ENCODE measurements at places on chromosomes 7 and 10.

DNA sequence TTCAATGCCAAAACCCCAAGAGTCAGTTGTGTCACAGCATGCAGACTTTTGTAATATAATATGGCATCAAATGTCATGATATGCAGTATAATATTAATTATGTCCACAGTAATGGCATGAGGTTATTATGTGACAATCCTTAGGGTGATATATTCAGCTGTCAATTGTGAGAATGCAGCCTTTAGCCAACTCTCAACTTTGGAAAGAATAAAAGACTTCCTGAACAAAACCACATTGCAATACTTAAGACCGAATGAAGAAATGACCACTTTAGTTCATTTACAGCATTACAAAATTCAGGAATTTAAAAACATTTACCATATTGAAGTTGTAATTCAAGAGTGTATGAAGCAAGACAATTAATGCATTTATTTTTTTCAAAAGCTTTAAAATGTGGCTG, 45.4 kb downstream of the CPVL start:
- DNase-seq = no peak

DNA sequence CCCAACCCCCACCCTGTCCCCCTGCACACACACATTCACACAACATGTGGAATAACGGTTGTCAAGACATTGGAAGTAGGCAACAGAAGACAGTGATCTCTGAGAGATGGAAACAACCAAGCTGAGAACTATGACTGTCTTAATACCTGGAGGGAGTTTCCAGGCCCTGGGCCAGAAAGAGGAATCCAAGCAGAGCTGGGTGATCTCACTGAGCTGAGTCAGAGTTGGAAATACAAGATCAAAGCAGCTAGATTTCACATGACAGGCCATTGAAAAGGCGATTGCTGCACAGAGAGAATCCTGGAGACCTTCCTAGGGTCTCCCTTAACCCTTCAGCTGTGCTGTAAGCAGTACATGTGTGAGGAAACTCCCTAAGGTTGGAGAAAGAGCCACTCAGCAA, 165.8 kb upstream of the PRSS1 start:
- DNase-seq = peak; percentile 13

GRCh38 chr10:17479015-17479615, 24.7 kb upstream of the ST8SIA6 start:
- DNase-seq = no peak

DNA sequence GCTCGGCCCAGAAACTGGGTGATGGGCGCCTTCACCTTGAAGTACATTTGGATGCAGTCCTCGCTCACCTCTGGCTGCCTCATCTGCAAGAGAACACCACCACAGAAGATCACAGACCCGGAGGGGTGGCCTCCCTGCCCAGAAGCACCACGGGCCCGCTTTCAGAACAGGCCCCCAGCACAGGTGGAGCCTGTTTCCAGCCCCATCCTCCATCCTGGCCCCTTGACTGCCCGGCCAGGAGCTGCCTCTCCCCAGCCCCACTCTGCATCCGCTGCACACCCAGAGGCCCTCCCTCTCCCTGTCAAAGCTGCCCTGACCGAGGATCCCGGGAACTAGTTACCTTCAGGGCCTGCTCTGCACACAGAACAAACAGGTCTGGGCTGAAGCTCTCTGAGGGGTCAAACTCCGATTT, 724 bp downstream of the CFAP46 start:
- DNase-seq = no peak

DNA sequence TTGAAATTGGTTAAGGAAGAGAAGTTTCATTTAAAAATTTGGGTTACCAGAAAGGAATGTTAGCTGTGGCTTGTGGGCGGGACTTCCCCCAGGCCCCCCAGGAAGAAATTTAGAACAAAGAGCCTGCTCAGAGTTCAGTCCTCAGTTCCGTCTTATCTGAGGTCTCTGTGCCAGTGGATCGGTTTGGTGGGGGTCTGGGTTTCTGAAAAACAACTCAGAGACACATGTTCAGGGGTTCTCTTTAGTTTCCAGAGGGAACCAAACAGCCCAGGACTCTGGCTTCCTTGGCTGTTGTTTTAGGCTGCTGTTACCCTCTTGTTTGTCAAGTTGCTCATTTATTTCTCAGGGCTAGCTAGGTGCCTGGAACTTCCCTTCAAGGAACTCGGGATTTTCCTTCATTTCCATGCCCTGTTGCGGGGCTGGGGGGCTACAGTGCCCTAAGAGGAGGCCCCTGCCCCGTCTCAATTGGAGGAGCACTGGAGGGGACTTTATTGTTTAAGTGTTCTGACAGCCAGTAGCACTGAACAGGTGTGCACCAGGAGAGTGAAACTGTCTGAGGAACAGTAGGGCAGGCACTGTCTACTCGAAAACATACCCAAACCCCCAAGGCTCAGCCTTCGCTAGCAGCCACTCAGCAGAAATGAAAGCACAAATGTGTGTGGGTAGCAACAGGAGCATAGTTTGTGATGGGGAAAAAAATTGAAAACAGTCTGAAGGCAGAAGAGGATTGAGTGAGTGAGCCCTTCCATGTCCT, 59.9 kb downstream of the ALOX5 start:
- DNase-seq = no peak

- no peak for DNase-seq
These were observed 146.0 kb upstream of the GNAI1 start for GRCh38 chr7:79988653-79989052.

DNA sequence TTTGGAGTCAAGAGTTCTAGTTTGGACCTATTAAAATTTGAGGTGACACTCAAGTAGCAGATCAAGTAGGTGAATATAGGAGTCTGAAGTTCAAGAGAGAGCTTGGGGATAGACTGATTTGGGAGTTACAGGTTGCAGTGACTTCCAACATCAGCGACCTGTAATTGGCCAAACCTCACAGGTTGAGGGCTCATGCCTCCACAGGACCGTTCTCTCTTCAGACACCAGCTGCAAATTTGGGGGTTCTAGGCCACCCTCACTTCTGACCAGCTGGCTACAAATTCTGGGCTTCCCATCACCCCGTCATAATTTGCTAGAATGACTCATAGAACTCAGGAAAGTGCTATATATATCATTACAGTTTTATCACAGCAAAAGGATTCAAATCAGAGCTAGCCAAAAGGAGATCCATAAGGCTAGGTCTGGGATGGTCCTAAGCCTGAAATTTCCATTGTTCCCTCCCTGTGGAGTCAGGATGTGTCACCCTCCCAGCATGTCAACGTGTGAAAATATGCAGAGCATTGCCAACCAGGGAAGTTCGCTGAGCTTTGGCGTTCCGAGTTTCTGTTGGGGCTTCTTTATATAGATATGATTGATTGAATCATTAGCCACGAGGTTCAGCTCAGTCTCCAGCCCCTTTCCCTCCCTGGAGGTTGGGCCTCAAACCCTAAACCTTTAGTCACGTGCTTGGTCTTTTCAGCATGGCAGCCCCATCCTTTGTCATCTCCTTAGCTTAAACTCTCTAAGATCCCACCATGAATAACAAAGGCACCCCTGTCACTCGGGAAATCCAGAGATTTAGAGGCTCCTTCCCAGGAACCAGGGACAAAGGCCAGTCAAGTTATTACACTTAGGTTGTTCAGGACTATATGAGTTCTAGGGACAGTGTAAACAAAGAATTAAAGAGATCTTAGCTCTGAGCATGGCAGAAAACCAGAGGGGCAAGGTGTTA, 20.7 kb upstream of the ZNF212 start:
- DNase-seq = no peak

DNA sequence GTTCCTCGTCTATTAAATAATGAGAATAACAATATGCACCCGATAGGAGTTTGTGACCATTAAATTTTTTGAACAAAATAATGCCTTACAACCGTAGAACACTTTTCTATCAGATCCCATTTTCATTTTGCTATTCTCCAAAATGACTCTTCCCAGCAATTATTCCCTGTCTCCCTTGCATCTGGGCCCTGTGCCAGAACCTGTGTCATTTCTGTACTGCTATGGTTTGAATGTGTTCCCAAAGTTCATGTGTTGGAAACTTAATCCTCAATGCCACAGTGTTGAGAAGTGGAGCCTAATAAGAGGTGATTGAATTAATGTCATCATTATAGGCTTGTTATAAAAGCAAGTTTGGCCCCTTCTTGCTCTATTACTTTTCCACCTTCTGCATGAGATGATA, 33.2 kb upstream of the SMNDC1 start:
- DNase-seq = no peak

DNA sequence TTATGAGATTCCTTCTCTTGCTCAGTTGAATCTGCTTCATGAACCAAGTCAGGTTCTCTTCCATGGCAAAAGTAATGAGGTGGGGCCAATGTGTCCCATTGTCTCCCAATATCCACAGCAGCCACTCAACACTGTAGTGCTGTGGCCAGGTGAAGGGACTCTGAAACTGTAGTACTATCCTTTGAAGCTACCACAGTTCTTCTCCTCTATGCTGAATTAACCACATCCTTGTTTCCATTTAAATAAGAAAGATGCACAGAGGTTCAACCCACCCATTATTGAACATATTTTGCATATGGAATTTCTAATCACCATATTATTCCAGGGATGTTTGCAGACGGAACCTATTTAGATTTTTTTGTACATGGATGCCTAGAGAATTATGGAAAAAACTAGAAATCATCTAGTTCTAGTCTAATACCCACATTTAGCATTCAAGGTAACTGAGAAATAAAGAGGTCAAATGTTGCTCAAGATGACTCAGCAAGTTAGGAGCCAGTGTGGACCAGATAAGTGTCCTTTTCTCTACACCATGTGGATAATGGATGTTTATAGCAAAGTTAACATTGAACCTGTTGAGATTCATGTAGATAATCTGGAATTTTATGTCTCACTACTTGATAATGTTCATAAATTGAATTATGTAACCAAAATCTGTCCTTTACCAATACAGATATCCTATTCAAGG, 64.5 kb downstream of the LRRTM3 start:
- DNase-seq = no peak

DNA sequence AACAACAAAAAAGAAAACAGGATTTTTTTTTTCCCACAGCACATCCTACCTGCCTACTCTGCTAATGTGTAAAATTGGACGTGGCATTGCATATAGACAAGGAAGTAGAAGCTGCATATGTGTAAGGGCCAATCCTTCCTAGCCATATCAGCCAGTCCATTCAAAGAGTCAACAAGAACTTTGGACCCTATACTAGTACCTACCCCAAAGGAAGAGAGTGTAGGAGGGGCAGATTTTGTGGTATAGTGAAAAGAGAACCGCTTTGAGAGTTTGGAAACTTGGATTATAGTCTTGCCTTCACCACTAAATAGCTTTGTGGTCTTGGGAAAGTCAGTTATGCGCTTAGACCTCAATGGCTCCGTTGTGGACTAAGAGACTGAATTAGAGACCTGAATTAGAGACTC, 12.1 kb upstream of the MCU start:
- DNase-seq = no peak

GRCh38 chr10:938941-939678, 7.6 kb upstream of the LARP4B start:
- no peak for DNase-seq

- DNase-seq = no peak
These were observed 68.0 kb upstream of the SAMD8 start for GRCh38 chr10:75043256-75044131.

DNA sequence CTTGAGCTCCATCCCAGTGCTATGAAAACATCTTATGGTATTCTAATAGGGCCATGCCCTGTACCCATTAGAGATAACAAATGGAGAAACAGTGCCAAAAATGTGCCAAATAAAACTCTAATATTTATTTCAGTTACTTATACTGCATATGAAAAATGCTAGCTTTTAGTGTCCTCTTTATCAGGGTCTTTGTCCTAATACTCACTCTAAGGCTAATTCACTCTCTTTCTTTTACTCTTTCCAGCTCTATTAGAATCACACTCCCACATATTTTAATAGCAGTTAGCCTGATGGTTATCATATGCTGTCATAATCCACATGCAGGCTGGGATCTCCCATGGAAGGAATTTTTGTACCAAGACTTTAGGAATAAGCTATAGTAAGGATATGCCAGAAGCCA, 408.4 kb downstream of the ETV1 start:
- DNase-seq = no peak

- no peak for DNase-seq
These were observed 49.2 kb downstream of the PTTG1IP2 start for GRCh38 chr7:90518630-90519029.

GRCh38 chr10:118163217-118163616, 116.5 kb upstream of the RAB11FIP2 start:
- no peak for DNase-seq

DNA sequence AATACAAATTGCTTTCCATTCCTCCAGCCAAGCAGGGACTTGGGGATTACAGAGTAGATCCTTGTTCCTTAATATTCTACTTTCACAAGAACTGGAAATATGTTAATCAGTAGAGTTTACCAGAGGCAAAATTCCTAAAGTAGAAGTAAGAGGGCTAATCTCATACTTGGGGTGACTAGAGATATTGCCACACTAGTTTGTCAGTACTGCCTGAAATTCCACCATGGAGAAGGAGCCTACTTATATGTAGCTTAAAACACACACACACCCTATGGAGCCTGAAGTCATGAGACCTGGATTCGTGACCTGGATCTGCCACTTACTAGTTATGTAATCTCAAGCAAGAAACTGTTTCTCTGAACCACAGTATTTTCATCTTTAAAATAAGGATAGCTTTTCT, 33.9 kb downstream of the STRIP2 start:
- no peak for DNase-seq

DNA sequence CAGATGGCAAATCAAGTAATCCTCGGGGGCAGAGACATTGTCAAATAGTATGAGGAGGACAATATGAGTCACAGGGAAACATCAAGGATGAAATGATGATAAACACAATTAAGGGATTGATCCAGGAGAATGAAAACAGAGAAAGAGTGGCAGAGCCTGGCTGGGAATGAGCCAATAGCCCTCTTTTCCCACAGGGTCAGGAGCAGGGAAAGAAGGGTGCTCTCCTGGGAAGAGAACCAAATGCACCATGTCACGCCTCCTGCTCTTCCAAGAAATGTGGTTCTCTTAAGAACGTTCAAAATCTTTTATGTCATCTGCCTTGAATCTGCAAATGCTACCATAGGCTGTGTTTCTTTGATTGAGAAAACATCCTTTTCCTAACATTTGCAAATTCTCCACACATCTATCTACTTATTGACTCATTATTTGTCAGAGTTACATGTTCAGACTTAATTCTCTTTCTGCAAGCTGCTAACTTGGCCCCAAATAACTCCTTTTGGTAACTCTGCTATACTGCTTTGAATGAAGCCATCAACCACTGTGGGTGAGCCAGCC, 50.6 kb downstream of the HIPK2 start:
- DNase-seq = no peak
